ENCODE measurements at places on chromosomes 1 and 21. TPM values are rescaled to one million over a fixed set of nuclear protein-coding genes. Genes with fewer than 3 reads are reported as not detected.

The F3 gene
- total RNA-seq, result 30.9 TPM

DNA sequence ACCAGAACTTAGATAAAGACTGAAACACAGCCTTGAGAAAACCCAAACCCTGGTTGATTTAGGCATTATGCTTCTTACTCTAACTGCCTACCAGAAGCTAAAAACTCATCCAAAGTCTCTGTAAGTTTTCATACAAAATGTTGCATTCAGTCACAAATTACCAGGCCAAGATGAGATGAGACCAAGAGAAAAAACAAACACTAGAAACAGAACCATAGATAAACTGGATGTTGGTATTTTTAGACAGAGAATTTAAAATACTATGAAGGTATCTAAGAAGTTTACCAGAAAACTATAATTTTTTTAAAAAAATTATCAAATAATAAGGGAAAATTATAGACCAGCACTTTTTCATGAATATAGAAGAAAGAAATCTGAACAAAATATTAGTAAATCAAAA lies 180.5 kb downstream of the VPS13D start:
- no peak for DNase-seq

DNA sequence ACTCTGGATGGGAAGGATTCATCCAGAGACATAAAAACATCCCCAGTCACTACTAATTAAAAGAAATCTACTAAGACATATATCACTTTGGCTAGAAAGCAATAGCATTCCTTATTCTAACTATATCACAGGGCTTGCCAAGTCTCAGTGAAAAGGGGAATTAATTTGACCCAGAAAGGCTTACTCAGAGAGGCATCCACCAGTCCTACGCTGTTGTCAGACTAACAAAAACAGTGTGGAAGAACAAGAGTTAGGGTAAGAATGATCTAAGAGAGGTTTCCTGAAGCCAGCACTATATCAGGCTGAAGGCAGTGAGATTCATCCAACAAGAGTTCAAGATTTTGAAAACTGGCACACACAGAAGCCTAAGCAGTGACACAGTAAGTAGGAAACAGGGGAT lies 126.1 kb downstream of the GDAP2 start:
- no peak for DNase-seq

The PIK3R3 gene
- total RNA-seq, result 38.4 TPM

DNA sequence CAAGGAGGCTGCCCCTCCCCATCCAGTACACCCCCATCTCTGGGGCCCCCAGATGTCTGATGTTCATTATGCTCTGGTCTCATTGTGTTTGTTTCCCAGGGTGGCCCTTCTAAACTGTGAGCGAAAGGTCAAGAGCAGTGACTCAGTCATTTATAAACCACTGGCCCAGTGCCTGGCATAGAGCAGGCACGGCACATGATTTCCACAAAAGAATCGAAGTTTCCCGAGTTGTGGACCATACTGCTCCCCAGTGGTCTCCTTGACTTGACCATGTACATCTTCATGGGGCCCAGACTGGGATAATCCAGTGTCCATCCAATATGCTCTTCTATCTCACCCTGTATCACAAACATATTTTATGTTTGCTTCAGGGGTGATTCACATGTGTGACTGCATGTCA lies 153.3 kb downstream of the NR5A2 start:
- DNase-seq, result no peak

- DNase-seq, result no peak
Observed at GRCh38 chr1:207987164-207987563, 76.2 kb upstream of the CD34 start.

DNA sequence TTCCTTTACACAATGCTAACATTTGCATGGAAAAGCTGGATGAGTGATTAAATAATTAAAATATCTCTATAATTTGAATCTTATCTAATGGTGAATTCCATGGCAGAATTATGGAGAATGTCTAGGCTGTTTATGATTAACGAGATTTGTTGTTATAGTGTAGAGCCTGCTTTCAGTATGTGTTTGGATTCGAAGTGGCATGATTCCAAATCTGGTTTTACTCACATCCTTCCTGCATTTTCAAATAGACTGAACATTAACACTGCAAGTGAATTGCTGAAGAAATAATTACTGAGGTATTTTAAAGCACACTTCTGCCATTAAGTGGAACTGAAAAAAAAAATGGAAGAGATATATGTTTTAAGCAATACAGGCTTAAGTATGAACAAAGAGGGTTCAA lies 5.1 kb upstream of the NEK7 start:
- DNase-seq, result no peak

The MTF2 gene
- total RNA-seq, result 8.3 TPM

The AHDC1 gene
- 42.1 TPM for total RNA-seq

DNA sequence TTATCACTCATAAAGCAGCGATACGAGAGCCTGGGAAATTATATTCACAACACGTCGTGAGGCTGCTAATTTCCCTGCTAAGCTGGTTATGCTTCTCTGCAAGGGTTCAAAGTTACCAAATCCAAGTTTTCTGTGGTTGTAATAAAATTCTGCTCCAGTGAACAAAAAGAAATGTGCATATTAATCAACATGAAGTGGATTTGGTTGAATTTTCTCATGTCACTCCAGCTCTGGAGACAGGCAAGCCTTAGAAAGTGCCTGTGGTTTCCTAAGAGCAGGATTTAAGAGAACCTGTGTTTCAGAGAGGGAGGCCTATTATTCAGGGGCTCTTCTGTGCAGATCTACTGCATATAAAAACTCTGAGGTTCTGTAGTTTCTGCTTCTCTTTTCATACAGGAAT lies 87.5 kb downstream of the WLS start:
- DNase-seq, result no peak

The TXNIP gene
- 665 TPM for total RNA-seq

GRCh38 chr1:71494163-71494562 lies 413.3 kb upstream of the ZRANB2 start:
- DNase-seq, result no peak

The ARHGEF16 gene
- total RNA-seq, result 0.46 TPM

The KLHDC9 gene
- total RNA-seq, result 8.9 TPM

DNA sequence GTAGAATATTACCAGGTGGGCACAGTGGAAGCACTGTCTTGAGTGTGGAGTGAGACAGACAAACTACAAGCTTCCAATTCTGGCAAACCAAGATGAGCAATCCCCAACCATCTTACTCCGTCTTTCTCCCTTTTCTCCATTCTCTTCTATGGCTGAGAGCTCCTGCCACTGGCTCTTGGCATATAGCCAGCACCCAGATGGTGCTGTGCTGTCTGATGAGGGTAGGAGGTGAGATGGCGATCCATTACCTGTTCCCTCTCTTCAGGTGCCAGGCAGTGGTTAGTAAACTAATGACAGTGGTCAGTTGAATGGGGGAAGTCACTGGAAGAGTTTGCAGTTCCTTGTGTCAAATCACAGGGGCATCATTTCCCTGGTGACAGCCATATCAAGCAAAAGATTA lies 108.4 kb downstream of the FNBP1L start:
- no peak for DNase-seq

DNA sequence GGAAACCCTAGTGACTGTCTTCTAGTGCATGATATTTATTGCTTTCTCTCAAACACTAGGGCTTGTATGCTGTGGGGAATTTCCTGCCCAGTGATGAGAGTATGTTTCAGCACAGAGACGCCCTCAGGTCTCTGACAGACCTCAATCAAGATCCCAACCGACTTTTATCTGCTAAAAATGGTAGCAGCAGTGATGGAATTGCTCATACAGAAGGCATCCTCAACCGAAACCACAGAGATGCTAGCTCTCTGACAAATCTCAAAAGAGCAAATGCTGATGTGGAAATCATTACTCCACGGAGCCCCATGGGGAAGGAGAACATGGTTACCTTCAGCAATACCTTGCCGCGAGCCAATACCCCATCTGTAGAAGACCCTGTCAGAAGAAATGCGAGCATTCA lies 41.3 kb downstream of the PLPPR4 start:
- DNase-seq, result no peak

- DNase-seq, result peak; percentile 41
Observed at GRCh38 chr1:119743776-119744597, 24.7 kb downstream of the HMGCS2 start.

GRCh38 chr1:229231754-229232119 lies 39.2 kb upstream of the RAB4A start:
- DNase-seq, result no peak

DNA sequence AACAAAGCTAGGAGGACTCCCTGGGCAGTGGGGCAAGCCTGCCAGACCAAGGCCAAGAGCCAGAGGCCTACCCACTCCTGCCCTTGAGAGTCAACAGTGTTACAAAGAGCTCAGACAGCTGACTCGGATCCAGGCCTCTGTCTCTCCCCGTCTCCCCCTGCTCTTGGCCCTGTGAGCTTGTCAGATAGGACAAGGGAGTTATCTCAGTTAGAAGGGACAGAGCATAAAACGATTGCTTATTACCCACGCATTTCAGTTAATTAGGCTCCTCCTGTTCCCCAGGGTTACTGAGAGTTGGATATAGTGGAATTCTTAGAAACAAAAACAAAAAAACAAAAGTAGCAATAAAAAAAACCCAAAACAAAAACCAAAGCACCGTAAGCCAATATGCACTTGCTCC lies 1.3 kb downstream of the SLC41A1 start:
- DNase-seq, result peak; percentile 75

DNA sequence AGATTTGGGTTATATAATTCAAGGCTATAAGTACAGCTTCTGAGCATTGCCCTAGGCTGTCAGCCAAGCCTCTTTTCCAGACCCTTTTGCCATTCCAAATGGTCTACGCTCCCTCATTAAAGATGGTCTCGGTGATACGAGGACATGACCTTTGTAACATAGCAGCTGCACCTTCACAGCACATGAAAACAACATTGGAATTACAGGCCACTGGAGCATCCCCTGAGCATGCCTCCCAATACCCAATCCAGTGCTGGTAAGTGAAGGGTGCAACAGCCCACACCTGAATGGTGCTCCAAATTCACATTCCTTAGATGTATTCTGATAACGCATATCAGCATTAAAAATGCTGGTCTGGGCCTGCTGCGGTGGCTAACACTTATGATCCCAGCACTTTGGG lies 20.1 kb upstream of the PTPRF start:
- DNase-seq, result no peak

All from heart left ventricle (tissue), 16 donors.